ENCODE measurements at places on chromosomes 1 and 21.
A peak's percentile ranks its signal among the peaks of the same experiment; 100 is the strongest.

DNA sequence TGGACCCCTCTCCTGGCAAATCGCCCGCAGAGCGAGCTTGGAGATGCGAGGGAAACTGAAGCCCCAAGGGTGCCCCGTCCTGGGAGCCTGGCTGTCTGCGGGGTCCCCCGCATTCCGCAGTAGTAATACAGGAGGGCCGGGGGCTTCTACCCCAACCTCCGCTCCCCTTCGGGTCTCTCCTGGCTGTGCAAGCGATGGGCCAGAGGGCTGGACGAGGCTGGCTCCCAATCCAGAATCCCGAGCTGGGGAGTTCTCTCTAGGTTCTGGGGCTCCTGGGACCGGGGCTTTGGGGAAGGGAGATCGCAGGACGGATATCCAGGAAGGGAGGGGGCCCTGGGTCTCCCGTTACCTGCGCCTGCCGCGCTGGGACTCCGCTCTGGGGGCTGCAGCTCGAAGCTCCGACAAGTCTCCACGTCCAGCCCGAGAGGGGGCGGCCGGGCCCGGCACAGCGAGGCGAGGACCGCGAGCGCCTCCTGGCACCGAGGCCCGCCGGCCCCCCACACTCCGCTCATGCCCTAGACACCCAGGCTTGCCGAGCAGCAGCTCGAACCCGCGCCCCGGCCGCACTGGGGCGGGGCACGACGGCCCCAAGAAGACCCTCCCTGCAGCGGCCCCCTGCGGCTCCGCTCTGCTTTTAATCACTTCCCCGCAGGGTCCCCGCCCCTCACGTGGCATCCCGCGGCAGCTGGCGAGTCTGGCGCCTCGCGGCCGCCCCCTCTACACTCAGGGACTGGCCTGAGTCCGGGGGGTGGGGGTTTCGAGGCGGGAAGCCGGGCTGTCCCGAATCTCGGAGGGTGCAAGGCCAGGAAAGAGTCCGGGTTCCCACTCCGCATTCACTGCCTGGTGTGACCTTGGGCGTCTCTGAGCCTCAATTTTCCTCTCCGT is at the start of gene SYT6:
TSS of gene SYT6 (minus strand) at position 609 of the 885 bp plus-strand sequence. CDS start at position 512, 97 bp downstream.
- no peak for DNase-seq

- no peak for DNase-seq
Measured at GRCh38 chr1:181714428-181714827, 231.1 kb downstream of the CACNA1E start.

- no peak for DNase-seq
Measured at GRCh38 chr21:46171585-46171984, 12.7 kb downstream of the SPATC1L start.

- no peak for DNase-seq
Measured at GRCh38 chr1:182641561-182641960, 37.4 kb upstream of the RGS16 start.

- peak; percentile 36 for DNase-seq
Measured at GRCh38 chr1:43348809-43349593, 9.8 kb upstream of the CDC20 start.

DNA sequence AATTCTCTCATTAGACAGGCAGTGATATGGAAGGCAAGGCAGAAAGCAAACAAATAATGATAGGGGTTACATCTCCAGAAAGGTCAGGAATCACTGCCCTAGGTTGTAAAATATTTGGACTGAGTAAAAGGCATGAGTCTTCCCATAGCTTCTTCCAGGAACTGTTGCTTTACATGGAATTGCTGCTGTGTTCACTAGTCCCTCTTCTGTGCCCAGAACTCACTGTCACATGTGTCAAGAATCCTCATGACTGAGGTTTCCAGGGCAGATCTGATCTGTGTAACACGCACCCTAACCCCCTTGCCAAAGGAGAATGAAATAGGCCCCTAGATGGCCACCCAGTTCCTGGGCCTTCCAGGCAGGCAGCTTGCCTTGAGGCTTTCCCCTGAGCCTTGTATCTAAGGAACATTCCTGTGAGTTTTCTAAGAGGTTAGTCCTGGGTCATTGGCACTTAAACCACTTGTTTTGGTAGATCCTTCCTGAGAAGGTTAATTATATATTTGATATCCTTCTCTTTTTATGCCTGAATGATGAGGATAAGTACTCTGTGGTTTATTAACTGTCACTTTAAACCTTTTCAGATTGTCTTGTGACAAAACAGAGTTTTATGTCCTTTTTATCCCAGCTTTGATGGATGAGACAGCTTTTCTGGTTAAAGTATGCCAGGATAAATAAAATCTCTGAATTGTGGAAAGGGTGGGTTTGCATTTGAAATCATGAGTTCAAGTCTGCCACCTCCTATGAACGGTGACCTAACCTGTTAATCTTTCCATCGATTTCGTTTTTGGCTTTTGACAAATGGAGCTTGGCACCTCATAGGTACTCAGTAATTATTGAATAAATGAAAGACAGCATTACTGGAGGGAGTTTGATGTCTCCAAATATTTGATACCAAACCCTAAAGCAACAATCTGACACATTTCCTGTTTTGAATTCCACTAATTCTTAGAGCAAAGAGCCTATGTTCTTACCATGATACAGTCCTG is 163.3 kb downstream of the DHRS3 start:
- no peak for DNase-seq

GRCh38 chr21:38646213-38646837 is 148.0 kb upstream of the ERG start:
- no peak for DNase-seq

- no peak for DNase-seq
Measured at GRCh38 chr1:23563003-23563402, 3.7 kb upstream of the ID3 start.

DNA sequence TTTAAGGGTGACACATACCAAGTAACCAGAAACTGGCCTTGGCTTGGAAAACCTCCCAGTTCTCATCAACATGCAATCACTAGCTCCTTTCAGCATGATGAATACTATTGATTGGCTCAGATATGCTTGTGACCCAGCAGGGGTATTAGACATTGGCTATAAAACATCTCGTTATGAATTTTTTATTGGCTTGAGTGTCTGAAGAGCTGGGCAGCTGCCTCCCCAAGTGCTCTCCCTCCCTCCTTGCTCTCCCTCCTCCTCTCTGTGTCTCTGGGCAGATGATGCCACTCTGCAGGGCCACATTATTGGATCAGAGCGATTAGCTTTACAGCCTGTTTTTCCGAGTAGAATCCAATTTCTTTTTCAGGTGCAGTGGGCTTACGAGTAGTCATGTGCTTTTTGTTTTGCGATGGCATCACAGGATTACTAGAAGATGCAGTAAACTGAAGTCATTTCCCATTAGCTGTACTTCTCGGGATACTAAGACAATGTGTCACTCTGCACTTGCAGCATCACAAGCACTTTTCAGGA is 79.3 kb upstream of the ATF3 start:
- DNase-seq, result no peak

DNA sequence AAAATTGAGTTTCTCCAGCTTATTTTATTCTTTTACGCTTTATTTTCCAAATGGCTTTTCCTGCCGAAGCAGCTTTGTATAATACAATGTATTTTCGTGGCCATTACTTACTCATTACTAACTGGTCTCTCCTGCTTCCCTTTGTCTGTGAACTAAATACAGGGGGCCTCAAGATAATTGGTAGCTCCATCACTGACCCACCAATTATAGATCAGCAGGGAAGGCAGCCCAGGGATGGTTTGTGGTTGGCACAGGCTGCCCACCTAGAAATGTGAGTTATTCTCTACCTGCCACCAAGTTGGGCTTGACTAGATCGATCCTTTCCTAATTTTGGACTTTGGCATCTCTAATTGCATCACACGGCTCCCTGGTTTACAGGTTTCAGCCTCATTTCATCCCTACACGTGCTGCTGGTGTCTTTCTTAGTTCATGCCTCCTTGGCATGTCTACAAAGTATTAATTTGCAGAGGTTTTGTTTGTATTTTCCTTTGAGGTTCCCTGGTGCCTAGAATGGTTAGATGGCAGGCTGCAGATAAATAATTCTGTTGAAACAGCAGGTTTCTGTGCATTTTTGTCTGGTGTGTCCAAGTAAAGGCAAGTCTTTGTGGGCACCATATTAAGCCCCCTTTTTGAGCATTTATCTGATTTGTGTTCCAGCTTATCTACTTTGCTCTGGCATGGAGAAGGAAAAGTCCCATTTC is 35.2 kb downstream of the PEX14 start:
- DNase-seq, result no peak

DNA sequence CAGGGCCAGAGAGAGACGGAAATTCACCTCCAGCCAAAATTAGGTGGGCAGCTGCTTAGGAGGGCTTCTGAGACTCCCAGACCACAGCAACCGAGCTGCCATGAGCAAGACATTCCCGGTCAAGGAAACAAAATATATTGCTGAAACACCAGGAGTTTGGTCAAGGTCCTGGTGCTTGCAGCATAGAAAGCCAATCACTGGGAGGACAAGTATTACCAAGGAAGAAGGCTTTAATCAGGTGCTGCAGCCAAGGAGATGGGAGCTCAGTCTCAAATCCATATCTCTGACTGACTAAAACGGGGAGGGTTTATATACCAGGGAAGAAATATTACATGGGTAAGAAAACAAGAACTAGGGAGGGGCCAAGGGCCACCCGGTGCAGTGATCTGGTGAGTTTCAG is 18.8 kb upstream of the TMEM125 start:
- no peak for DNase-seq

DNA sequence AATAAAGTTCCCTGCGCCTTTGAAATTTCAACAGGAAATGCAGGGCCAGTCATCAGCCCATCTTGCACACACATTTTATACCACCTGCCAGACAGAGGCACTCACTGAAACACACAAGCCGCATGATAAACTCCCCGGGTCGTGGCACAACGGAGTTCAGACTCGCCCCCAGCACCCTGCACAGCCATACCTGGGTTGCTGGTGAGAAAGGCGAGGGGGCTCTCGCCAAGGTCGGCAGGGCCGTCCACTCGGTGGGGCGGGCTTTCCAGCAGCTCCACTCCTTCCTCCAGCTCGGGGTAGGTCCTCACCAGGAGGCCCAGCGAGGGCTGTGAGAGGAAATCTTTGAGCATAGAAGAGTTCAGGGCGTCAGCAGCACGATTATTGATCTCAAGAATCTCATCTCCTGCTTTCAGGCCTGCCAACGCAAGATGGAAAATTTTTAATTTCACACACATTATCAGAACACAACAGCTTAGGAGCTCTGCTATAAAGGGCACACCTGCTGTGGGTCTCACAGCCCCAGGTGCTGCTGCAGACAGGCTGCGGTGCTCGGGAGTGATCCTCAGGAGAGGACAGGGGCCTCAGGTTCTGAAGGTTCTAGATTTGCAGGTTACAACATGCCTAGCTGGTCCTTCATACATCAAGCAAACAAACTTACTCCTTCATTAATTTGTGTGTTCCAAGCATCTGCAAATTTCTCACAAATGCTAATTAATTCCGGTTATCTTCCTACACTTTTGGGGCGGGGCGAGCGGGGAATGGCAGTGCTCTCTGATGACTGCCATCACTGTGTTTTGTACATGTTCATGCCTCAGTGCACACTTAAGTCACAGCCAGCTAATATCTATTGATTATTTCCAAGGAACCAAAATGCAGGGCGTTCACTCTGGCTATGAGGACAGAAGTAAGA is 144.2 kb upstream of the KRTAP19-8 start:
- DNase-seq, result peak; percentile 60

DNA sequence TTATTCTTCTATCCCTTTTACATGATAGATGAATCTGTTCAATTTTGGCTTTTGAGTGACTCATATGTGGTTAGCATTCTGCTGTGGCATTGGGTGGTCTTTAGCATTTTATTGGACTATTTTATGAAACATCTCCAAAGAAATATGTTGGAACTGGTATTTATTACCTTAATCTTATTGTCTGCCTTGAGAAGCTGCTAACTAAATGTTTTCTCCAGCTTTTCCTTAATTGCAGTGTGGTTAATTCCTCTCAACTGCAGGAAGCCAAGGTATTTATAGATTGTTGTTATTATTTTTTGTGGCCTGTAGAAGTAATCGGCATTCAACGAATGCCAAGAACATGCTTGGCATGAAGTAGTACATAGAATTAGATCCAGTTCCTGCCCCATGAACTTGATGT is 64.1 kb downstream of the NOS1AP start:
- DNase-seq, result no peak

- no peak for DNase-seq
Measured at GRCh38 chr21:43645976-43646375, 13.3 kb downstream of the HSF2BP start.

GRCh38 chr21:27339902-27340301 is 373.0 kb upstream of the ADAMTS5 start:
- no peak for DNase-seq

DNA sequence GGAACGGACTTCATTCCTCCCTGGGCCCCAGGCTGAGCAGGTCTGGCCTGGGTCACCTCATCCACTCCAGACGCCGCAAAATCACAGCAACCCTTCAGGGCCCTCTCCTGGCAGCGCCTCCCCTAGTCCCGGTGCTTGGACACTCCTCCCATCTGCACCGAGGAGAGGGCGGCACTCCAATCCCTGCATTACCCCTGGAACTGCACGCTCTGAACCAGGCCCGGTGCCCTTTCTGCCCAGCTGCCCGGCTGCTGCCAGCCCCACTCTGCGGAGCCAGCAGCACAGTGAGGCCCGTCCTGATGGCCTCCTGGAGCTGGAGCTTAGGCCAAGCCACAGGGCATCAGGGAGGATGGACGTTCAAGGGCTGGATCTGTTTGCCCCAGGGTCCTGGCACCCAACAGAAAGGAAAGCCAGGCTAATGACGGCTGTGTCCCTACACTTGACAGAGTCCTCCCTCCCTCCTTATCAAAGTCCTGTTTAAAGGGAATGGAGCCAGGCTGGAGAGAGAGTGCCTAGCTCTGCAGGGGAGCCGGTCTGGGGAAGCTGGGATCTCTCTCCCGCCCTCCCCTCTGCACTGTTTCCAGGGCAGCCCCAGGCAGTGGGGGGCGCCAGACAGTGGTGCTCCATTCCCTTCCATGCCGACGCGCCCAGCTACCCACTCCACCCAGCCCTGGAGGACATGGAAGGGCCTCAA is 12.7 kb downstream of the COL6A2 start:
- DNase-seq, result no peak

GRCh38 chr21:26194811-26195251 is 24.3 kb upstream of the APP start:
- no peak for DNase-seq

GRCh38 chr1:164685266-164686035 is 126.5 kb downstream of the PBX1 start:
- no peak for DNase-seq

DNA sequence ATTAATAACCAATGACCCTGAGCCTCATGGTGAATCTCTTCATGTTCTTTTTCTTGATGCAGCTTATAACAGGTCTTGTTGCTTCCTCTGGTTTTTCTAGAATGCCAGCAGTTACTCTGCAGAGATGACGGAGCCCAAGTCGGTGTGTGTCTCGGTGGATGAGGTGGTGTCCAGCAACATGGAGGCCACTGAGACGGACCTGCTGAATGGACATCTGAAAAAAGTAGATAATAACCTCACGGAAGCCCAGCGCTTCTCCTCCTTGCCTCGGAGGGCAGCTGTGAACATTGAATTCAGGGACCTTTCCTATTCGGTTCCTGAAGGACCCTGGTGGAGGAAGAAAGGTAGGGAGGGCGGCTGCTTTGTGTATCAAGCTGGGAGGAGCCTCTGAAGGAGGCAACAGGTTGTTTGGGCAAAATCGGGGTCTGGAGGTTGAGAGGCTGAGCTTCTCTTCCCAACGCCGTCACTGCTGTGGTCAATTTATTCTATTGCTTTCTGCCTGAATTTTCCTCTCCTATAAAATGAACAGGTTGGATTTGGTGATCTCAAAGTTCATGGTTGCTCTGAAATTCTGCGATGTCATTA is 6.7 kb downstream of the ABCG1 start:
- no peak for DNase-seq

All from stimulated activated naive CD4-positive, alpha-beta T cell treated with Interleukin-2 at 50 U/mL for 16 hours (primary cell).